Spleen (tissue), 13 donors: ENCODE measurements at places on chromosomes 12 and 14. TPM values are rescaled to one million over a fixed set of nuclear protein-coding genes. Genes with fewer than 3 reads are reported as not detected.
A peak's percentile ranks its signal among the peaks of the same experiment; 100 is the strongest.

The NFATC4 gene
- 99.9 TPM for polyA plus RNA-seq

The KRT6A gene
- 0.45 TPM for polyA plus RNA-seq

The ARHGDIB gene
- polyA plus RNA-seq, result 1,063 TPM

The KRT3 gene
- polyA plus RNA-seq, result not detected

The JAG2 gene
- 14.3 TPM for polyA plus RNA-seq

The OR2AP1 gene
- not detected for polyA plus RNA-seq

The PAN2 gene
- 56.5 TPM for polyA plus RNA-seq

The CMTM5 gene
- polyA plus RNA-seq, result 1.3 TPM

DNA sequence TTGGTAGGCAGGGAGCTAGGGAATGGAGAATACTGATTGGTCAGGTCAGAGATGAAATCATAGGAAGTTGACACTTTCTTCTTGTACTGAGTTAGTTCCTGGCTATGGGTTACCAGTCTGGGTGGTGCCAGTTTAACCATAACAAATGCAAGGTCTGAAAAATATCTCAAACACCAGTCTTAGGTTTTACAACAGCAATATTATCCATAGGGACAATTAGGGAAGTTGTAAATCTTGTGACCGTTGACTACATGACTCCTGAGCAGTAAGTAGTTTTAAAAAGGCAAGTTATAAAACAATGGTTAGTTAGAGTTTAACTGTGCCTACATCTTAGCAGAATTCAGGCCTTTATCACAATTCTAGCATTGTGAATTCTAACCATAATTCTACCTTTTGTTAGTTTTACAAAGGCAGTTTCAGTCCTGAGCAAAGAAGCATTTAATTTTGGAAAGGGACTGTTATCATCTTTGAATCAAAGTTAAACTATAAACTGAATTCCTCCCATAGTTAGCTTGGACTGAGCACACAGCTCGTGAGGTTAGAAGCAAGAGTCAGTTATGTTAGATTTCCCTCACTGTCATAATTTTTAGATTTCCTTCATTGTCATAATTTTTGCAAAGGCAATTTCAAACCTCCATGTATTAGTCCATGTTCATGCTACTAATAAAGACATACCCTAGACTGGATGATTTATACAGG is 19.7 kb upstream of the MON2 start:
- H3K27ac ChIP-seq, result no peak overlapping the region
- no peaks in the 10 kb centered on the region for H3K27me3 ChIP-seq
- no peak overlapping the region for H3K4me3 ChIP-seq
- no peaks in the 10 kb centered on the region for H3K4me1 ChIP-seq

DNA sequence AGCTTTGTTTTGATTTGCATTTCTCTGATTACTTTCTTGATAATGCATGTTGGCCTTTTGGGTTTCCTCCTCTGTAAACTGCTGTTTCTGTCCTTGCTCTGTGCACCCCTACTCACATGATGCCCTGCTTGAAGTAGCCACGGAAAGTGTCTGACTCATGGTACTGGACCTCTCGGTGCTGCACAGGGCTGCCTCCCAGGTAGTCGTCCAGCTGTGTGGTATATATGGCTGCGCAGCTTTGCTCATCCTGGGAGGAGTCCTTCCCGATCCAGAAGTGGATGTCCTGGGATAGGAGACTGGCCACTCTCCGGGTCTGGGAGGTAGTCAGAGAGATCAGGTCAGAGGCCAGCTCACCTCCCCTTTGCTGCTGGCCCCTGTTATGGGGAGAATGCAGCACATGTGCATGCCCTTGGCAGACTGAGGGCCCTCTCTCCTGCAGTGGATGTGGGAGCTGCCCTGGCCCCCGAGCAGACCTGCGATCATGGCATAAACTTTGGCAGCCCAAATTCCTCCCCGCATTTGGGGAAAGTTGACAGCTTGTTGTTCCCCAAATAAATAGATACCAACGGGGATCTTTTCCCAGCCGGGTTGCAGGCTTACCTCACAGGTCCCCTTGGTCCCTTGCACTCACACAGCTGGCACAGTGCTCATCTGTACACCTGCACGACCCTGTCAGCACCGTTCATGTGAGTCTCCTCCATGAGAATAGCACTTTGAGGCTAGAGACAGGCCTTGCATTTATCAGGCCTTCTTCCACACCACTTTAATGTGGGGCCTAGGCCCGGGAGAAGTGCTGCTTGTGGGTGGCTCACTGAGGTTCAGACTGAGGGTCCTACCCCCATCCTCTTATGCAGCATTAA is 5.2 kb downstream of the AVIL start:
- no peak overlapping the region for H3K4me3 ChIP-seq
- peak; percentile 39 for DNase-seq
- H3K27me3 ChIP-seq, result no peaks in the 10 kb centered on the region
- H3K27ac ChIP-seq, result no peak overlapping the region

DNA sequence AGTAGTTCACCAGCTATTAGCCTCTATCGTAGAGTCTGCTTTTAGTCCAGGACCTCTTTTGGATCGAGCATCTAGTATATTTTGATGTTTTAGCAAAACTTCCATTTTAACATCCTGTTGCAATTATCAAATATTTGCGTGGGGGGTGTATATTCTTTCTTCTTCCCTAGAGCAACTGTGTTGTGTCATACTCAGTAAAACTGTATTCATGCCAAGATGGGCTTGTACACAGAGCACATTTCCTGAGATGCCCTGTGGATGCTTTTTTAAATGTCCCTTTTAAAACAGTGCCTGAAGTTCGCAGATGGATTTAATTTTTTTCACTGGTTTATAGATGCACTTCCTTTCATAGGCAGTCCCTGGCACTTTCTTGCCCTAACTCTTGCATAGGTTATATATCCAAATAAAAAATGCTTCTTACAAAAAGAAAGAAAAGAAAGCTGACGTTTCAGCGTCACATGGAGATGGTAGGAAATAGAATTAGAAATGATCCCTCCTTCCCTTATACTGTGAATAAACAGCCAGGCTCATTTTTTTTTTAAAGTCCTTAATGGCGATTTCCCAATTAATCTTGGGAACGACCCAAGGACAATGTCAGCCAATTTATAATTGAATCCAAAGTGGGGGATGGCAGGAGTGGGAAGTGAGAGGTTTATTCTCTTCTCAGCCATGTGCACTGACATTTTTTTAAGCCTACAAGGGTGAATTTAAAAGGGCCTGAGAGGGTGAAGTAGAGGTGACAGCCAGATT is 247.0 kb downstream of the SLC41A2 start:
- DNase-seq, result no peak
- no peak overlapping the region for H3K4me3 ChIP-seq
- H3K27ac ChIP-seq, result no peak overlapping the region
- H3K36me3 ChIP-seq, result no peaks in the 10 kb centered on the region
- no peaks in the 10 kb centered on the region for H3K27me3 ChIP-seq

DNA sequence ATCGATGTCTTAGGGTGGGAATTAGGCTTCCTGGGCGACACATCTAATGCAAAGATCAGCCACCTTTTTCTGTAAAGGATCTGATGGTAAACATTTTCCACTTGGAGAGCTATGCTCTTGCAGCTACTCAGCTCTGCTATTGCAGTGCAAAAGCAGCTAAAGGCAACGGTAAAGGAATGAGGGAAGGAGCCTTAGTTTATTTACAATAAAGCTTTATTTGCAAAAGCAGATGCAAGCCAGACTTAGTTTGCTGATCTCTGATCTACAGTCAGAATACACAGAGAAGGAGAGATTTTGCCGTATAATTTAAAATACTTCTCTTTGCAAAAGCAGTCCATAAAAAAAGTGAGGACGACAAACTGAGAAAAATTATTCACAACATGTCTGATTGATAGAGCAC is 3.2 kb downstream of the TCL1B start:
- no peak overlapping the region for H3K27ac ChIP-seq
- no peak overlapping the region for H3K4me3 ChIP-seq
- no peak for DNase-seq
- H3K36me3 ChIP-seq, result no peaks in the 10 kb centered on the region

DNA sequence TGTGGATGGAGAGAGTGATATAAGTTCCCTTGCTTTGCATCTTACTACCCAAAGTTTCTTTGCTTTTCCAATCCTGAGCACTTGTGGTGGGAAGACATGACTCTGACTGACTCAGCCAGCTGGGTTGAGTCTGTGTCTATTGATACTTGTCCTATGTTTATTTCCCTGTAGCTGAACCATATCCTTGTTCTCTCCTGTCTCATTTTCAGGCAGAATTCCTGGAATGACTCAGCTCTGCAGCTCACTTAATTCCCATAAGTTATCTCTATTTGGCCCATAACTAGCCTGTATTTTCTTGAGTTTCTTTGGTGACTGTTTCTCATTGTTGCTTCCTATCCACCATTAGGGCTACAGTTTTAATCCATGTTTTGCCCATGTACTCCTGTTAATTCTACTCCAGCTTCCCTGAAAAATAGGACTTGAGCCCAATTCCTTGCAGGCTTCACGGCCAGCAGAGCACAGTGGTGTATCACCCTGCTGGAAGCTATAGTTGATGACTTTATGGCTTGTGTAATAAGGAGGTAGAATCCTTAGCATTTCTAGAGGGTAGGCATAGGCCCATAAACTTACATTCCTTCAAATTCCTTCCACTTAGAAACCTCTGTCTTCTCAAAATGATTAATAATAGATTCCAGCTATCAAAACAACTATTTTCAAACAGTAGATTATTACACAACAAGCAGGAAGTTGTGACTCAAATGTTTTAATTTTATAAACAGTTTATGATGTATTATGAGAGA is 183.1 kb downstream of the TMTC3 start:
- H3K4me3 ChIP-seq, result no peak overlapping the region
- H3K27ac ChIP-seq, result no peak overlapping the region
- H3K27me3 ChIP-seq, result no peaks in the 10 kb centered on the region
- no peaks in the 10 kb centered on the region for H3K36me3 ChIP-seq

DNA sequence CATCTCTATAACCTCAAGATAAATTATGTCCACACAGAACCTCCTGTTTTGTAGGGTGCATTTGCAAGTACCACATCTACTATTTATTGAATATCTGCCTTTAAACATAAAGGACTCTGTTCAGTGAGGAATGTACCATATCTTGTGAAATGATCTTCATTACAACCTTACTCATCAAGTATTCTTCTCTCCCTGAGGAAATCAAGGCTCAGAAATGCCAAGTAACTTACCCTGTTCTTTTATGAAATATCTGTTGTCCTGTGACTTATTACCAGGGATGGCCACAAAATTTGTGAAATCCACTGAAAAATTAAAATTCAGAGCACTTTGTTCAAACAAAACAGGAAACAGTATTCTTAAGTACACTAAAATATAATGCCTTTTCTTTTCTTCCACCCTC is 366.7 kb downstream of the GALC start:
- H3K4me3 ChIP-seq, result no peak overlapping the region
- no peaks in the 10 kb centered on the region for H3K27me3 ChIP-seq
- H3K27ac ChIP-seq, result no peak overlapping the region
- H3K4me1 ChIP-seq, result no peaks in the 10 kb centered on the region
- DNase-seq, result no peak

DNA sequence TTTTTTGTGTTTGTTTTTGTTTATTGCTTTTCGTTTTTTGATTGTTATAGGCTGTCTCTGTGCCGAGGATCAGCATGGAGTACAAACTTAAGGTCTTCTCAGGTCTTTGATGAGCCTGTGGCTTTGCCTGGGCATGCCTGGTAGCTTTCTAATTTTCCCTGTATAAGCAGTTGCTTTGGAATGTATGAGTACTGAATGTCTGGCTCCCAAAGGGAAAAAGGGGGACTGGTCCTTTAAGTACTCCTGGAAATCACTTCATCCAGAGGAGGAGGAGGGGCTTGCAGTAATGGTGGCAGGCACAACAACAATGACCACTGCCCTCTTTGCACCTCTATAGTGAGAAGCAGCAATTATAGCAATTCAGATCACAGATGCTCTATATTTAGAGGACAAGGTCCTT is 67.6 kb upstream of the TTC7B start:
- DNase-seq, result no peak
- H3K4me3 ChIP-seq, result no peak overlapping the region
- H3K27me3 ChIP-seq, result no peaks in the 10 kb centered on the region

GRCh38 chr14:104801520-104802393 is 856 bp downstream of the ZBTB42 start:
- peaks cover 65% of the 10 kb centered on the region for H3K4me1 ChIP-seq
- H3K36me3 ChIP-seq, result no peaks in the 10 kb centered on the region
- DNase-seq, result no peak
- H3K27me3 ChIP-seq, result no peaks in the 10 kb centered on the region
- H3K27ac ChIP-seq, result peak overlapping the region; percentile 90
- H3K4me3 ChIP-seq, result peak overlapping the region; percentile 88

DNA sequence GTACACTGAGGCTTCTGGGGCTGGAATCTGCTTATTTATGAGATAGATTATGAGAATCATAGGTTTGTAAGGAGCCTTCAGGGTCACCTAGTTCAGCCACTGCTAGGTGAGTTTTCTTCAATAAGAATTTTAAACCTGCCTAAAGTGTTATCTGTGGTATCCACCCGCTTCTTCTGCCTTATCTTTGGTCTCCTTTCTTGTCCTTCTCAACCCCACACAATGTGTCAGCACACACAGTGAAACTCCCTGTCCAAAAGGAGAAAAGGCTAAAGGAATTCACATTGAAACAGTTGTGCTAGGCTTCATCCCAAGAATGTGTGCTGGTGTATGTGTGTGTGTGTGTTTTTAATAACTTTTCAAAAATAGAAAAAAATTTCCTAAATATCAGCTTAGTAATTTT is 259.3 kb upstream of the BTG1 start:
- no peak for DNase-seq
- H3K4me1 ChIP-seq, result peaks cover 42% of the 10 kb centered on the region
- H3K36me3 ChIP-seq, result no peaks in the 10 kb centered on the region
- no peaks in the 10 kb centered on the region for H3K27me3 ChIP-seq
- no peak overlapping the region for H3K4me3 ChIP-seq

DNA sequence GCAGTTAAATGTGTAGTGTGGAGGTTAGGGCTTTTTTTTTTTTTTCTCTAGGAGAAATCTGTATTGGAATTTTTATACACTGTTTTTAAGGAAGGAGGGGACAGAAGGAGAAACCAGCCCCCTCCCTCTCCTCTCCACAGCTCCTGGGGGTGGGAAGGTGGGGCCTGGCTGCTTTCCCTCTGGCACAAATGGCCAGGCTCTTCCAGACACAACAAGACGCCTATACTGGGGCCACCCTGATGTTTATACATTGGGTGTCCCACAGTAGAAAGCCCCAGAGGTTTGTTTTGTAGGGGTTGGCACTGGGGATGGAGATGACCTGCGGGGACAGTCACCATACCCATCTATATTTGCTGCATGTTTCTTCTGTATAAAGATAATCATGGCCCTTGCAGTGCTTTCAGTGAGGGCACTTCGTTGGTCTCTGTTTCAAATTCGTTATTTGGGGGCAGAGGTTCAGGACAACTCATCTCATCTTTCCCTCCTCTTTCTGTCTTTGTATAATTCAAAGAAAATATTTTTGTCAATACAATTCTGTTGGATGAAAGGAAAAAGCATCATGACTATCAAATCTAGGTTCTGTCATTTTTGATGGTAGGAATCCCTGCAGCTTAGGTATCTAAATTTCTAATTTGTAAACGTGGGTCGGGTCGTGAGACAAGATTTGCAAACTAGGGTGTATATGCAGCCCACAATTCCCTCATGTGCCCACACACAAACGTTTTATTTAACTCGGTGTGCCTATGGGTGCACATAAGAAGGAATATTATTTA is 2.3 kb upstream of the HOTAIR start:
- peaks cover 13% of the 10 kb centered on the region for H3K4me1 ChIP-seq
- no peak overlapping the region for H3K27ac ChIP-seq
- no peak for DNase-seq
